ENCODE measurements at places on chromosomes 1 and 21.

DNA sequence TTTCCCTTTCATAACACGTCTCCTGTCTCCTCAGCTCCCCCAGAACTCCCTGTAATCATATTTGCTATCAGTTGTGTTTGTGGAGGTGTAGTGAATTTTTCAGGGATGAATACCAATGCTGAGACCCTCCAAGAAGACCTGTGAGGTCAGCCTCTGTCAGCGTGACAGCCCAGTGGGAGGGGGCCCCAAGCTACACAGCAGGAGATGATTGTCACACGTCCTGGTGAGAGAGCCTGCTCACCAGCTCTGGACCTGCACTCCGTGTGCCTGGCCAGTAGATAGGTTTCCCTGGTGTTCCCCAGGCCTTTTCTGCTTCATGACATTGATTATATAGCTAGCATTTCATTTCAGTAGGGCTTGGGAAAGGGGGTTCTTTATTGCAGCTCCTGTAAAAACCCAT lies 421.5 kb downstream of the KIF26B start:
- no peak for DNase-seq

GRCh38 chr1:81802707-81803430 lies 2.1 kb downstream of the ADGRL2 start:
- DNase-seq = peak; percentile 70

DNA sequence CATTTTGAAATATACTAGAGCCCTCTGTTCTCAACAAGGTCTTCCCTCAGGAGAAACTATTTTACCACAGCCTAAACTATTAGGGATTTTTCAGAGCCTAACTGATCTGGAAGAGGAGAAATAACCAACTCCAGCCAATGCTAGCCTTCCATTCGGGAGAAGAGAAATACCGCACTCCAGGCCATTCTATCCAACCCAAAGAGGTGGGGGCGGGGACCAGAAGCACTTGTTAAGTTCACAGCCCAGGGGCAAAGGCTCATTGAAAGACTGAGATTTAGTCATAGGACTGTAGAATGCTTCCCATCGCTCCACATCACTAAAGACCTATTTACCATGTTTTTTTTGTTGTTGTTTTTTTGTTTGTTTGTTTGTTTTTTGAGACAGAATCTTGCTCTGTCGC lies 35.4 kb upstream of the SLFNL1 start:
- DNase-seq = no peak

DNA sequence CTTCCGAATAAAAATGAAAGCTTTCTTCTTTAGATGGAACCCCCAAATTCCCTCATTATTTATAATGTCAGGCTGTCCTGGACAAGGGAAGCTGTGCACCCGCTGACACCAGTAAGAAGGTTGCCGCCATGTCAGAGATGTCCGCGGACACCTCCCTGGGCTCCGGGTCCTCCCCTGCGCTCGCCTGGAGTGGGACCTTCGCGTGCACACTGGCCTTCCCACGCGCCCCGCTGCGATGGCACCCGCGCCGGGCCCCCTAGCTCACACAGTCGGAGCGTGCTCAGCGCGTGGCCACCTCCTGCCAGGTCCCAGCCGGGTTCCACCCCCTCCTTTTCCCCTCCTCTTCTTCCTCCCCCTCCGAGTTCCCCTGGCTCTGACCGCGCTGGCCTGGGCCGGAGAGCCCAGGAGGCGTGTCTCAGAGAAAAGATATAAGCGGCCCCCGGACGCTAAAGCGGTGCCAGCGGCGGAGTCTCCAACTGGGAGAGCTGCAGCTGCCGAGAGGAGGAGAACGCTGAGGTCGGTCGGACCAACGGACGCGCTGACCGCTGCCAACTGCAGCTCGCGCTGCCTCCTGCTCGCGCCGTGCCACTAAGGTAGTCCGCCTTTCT lies at the start of gene G0S2:
G0S2 (plus strand) TSS at position 456 of the 608 bp plus-strand sequence. CDS start 273 bp downstream, outside the sequence.
- peak; percentile 79 for DNase-seq

DNA sequence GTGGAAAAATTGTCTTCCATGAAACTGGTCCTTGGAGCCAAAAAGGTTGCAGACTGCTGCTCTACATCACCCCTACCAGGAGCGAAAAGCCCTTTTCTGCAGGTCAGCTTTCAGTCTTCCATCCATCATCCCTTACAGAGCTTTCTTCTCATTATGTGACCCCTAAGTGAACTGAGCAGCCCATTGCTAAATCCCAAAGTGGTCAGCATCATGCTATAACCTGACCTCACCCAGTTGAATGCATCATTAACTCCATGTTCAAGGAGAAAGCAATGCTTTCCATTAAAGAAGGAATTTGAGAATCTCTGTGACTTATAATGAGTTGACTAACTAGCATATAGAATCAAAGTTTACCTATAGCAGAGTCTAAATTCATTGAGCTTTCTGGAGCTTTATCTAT lies 10.4 kb upstream of the IL24 start:
- no peak for DNase-seq

DNA sequence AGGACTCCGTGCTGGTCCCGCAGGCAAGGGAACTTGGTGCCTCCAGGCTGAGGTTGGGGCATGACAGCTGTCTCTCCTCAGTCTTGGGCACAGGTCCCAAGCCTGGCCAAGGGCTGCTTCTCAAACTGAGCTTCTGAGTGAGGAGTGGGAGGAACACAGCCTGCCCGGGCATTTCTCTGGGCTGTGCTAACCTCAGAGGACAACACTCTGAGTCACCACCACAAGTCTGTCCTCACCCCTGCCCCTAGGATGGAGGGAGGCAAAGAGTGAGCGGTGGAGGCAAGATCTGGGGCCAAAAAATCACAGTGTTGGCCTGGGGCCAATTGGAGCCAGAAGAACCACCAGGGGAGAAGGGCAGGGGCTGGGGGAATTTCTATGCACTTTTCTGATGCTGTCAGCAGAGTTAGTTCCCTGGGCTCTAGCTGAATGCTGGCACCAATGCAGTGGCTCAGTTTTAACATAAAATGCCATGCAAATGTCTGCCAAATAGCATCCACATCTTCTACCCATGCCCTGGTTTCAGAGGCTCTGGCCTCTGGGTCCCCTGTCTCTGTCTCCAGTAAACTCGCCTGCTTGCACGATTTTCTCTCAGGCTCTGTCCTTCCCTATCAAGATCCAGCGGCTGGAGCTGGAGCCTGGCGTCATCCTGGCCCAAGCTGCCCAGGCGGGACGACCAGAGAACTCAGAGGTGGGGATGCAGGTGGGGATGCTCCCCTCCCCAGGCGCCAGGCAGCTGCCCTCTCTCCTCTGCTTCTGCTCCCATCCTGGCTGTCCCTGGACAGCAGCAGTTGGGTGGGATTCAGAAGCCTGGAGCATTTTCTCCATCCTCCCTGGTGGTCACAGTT lies 11.0 kb upstream of the CDK18 start:
- DNase-seq = no peak

DNA sequence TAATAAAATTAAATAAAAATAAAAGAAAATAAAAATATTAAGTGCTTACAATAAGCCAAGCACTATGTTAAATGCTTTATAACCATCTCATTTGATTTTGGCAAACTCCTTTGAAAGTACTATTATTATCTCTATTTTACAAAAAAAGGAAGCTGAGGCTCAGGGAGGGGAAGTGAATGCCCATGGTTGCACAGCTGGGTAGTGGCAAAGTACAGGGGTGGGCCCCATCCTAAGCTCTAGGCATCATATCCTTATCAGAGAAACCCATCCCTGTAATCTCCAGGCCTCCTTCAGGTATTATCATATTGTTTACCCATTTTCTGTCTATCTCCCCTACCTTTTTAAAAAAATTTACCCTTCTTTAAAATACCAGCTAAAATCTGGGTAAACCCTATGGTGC lies 2.3 kb upstream of the MED18 start:
- no peak for DNase-seq

DNA sequence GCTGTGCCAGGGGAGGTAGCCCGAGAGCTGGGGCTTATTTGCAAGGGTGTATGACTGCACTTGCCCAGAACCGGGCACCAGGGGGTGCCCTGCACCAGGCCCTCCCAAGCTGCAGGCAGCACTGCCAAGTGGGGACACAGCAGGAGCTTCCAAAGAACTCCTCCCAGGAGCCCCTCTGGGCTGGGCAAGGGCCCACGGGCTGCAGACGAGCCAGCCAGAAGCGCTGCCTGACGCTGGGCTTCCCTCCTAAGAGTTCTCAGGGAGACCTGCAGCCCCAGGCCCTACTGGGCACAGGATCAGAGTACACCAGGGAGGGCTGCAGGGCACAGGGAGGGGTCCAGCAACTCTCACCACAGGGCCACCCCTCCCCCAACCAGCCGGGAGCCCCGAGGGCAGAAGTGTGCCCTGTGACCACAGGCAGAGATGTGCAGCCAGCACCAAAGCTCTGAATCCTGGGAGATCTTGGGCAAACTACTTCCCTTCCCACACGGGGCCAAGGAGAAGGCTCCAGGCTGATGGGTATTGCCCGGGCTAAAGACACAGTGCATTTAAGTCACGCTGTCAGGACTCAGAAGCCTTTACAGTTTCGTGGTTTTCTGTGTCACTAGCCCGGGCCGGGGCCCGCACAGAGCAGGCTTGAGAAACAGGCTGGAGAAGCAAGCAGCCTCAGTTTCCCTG lies 63.4 kb downstream of the KCNAB2 start:
- peak; percentile 25 for DNase-seq

- DNase-seq = no peak
Measured at GRCh38 chr1:62744611-62745577, 39.0 kb upstream of the ATG4C start.

DNA sequence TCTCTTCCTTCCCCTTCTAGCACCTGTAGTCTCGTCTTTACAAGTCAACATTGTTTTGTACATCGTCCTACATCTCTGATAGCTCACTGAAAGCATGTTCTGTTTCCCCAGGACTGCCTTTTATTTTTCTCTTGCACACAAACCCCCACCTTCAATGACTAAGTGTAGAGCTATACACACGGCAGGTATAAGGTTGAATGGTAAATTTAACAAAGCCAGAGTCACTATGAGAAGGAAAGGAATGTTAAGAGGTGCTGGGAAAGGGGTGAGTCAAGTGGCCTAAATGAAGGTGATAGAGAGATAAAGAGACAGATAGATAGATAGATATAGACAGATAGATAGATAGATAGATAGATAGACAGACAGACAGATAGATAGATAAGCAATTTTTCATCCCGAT lies 134.3 kb upstream of the ATP1B1 start:
- DNase-seq = no peak

DNA sequence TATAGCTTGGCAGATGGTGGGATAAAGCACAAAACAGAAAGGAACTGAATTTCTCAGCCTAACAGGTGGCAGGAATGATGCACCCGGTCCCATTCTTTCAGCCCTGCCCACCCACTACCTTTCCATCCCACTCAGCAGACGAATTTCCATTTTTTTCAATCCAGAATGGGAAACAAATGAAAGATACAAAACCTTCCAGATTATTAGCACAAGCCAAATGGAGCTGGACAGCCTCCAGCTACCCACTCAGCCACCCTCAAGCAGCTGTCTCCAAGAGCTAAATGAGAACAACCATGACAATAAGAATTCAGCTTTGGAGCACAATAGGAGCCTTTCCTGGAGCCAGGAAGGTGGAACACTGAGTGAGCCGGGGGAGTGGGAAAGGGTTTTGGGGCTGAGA lies 96.3 kb upstream of the ST6GALNAC5 start:
- peak; percentile 29 for DNase-seq

- no peak for DNase-seq
Measured at GRCh38 chr1:19374083-19374801, 62.1 kb downstream of the SLC66A1 start.

- no peak for DNase-seq
Measured at GRCh38 chr1:117341123-117341522, 26.1 kb upstream of the MAN1A2 start.

DNA sequence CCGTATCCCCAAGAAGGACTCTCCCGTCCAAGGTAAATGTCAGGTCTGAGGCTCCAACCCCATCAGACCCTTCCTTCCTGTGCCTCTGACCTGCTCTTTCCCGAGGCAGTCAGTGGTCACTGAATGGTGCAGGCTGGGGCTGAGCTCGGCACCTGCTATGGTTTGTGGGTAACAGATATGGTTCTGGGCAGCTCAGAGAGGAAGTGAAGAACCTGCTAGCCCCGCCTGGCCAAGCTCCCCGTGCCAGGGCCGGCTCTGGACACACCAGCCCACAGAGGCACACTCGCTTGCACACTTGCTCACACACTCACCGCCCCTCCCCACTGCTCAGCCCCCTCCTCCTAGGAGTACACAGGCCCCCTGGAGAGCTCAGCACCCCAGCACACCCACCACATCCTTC lies 16.4 kb downstream of the NCMAP start:
- no peak for DNase-seq

DNA sequence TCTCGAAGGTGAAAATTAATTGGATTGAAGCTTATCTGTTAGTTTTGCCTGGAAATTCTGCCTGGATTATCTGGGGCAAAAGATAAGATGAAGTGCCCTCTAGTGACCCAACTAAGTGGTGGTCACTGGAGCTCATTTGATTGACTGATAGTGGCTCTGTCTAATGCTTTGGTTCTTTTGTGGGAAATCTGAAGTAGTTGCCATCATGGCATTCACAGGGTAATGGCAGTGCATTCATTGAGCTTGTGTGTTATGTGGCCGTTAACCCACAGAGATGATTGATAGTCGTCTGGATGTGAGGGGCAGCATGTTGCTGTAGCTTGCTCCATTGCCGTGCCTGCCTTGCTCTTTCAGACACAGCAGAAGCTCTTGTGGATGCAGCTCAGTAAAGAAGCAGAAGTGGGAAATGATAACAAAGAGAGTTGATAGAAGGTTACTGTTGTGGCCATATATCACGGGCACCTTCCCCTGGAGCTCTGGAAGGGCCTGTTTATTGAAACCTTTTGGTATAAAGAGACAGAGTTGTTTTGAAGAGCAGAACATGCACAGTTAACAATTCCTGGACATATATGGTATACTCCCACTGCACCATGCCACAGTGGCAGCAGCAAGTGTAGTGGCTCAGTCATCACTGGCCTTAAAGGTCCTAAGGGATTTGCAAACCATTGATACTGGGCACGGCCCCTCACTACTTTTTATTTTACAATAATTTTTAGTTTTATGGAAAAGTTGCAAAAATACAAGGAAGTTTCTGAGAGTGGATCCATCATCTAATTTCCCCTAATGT lies 42.0 kb downstream of the CXADR start:
- no peak for DNase-seq
